ENCODE measurements at places on chromosomes 12 and 14. TPM values are rescaled to one million over a fixed set of nuclear protein-coding genes. Genes with fewer than 3 reads are reported as not detected.

The KRT73 gene
- not detected for polyA plus RNA-seq

The SLC38A4 gene
- not detected for polyA plus RNA-seq

The GLIPR1L2 gene
- polyA plus RNA-seq: not detected

The RPL10L gene
- polyA plus RNA-seq: not detected

The LUM gene
- polyA plus RNA-seq: not detected

The RAPGEF3 gene
- polyA plus RNA-seq: 1.9 TPM

The CPM gene
- 6.1 TPM for polyA plus RNA-seq

The CDH24 gene
- not detected for polyA plus RNA-seq

The SERPINA9 gene
- polyA plus RNA-seq: not detected

The DACT1 gene
- polyA plus RNA-seq: 4.5 TPM

The BATF gene
- polyA plus RNA-seq: 5.8 TPM

The APOLD1 gene
- 0.82 TPM for polyA plus RNA-seq

The SERPINA12 gene
- polyA plus RNA-seq: not detected

The DLGAP5 gene
- not detected for polyA plus RNA-seq

The ENDOU gene
- polyA plus RNA-seq: not detected

The SMIM41 gene
- not detected for polyA plus RNA-seq
